Activated T-cell treated with anti-CD3 and anti-CD28 coated beads, Interleukin-2, amount 50 U/mL, for 72 hours (primary cell): ENCODE measurements at places on chromosomes 1 and 21. TPM values are rescaled to one million over a fixed set of nuclear protein-coding genes. Genes with fewer than 3 reads are reported as not detected.
A peak's percentile ranks its signal among the peaks of the same experiment; 100 is the strongest.

GRCh38 chr1:101166583-101167120 lies 70.2 kb upstream of the S1PR1 start:
- no peak for DNase-seq

DNA sequence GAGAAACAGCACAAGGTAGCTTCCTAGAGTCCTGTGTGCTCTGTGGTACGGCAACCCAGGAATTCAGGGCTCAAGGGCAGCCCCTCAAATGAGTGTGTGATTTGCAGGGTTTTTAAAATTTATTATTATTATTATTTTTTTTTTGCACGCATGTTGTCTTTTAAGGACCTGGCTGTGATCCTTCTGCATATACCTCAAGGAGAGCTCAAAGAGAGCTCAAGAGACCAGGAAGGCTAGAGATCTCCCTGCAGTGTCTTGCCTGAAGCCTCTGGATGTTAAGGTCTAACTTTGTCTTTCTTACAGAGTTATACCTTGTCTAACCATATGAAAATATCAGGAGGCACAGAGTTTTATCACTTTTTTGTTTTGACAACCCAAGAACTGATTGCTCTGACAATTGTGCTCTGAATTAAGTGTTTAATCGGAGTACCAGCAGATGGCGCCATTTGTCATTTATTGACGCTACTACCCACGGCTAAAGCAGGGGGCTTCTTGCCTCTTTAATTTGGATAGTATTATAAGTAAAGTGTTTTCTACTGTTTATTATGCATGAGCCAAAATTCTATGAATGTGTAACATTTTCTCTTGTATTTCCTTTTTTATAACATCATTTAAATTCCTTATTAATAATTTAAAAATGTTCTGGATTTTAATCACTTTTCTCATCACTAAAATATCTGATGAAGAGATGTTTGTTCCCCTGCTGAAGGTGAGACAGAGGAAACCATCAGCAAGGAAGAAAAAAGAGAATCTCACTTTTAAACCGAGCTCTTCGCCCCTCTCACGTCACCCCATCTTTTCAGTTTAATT lies 35.8 kb upstream of the LMO4 start:
- peak; percentile 59 for DNase-seq

DNA sequence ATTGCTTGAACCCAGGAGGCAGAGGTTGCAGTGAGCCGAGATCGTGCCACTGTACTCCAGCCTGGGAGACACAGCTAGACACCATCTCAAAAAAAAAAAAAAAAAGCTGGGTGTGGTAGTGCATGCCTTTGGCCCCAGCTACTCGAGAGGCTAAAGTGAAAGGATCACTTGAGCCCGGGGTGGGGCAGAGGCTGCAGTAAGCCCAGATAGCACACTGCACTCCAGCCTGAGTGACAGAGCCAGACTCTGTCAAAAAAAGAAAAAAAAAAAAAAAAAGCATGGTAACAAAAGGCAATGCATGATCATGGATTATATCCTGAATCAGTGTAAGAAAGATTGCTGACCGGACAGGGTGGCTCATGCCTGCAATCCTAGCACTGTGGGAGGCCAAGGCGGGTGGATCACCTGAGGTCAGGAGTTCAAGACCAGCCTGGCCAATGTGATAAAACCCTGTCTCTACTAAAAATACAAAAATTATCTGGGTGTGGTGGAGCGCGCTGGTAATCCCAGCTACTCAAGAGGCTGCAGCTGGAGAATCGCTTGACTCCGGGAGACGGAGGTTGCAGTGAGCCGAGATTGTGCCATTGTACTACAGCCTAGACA lies 76.3 kb downstream of the RUSC1 start:
- no peak for DNase-seq

- DNase-seq, result no peak
Observed at GRCh38 chr1:184641894-184642293, 112.8 kb downstream of the EDEM3 start.

GRCh38 chr1:112527266-112528010 lies 18.7 kb downstream of the WNT2B start:
- DNase-seq, result no peak

DNA sequence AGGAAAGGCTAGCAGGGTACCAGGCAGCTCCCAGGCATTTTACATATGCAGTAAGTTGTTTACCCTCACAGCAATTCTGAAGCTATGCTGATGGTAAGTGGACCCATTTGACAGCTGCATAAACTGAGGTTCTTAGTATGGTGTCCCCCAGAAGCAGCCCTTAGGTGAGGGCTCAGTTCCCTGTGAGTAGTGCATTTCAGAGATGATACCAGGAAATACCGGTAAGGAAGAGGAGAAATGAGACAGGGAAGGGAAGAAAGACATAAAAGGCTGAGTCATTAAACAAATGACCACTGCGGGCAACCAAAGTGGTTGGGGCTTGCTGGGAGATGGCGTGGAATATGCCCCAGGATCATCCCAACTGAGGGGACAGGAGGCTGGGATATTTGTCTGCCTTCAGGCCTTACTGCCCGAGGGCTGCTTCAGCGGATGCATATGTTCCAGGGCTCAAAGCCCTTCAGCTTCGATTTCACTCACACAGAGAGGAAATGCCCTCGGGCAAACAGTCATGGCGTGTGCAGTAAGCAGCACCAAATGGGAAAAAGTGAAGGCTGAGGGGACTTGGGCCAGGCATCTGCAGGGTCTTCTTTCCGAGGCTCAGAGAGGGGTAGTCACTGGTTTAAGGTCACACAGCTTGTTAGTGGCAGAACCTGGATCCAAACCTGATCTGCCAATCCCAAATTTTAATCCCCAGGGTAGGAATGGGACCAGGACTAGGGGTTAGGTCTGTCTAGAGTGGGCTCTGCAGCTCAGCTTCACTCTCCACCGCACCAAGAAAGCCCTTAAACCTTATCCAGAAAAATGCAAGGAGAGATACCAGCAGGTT lies 133.7 kb upstream of the RUNX3 start:
- no peak for DNase-seq

- no peak for DNase-seq
Observed at GRCh38 chr1:82284213-82284612, 483.5 kb downstream of the ADGRL2 start.

GRCh38 chr1:33298623-33299277 lies 22.1 kb downstream of the A3GALT2 start:
- DNase-seq, result peak; percentile 67

DNA sequence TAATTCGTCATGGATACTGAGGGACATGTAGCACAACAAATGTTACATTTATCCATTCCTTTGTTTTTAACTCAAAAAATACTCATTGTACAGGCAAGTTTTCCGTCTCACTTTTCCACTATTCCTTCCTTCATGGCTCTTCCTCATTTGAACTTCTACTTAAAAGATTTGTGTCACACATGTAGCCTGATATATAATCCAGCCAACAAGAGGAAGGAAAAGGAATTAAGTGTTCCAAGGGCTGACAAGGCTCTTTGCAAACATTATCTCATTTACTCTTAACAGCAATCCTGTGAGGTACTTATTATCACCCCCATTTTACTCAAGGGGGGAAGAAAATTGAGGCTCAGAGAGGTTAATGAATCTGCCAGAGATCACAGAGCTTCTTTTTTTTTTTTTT lies 22.9 kb downstream of the CD244 start:
- no peak for DNase-seq

- no peak for DNase-seq
Observed at GRCh38 chr1:234756066-234756774, 146.2 kb upstream of the IRF2BP2 start.

DNA sequence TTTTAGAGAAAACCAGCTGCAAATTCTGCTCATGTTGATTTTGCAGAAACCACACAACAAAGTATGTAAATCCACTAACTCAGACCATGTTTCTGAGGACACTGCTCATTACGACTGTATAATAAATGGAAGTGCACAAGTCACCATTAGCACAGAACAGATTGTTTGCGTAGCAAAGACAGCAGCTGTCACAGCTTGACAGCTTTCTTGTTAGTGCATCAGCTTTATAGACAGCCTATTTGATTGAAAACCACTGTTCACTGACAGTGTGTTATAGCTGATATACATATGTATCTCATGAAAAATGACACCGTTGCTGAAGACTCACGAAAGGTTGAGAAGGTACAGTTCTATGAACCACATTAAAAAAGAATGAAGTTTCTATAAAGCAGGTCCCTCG lies 560.2 kb upstream of the ZRANB2 start:
- no peak for DNase-seq

DNA sequence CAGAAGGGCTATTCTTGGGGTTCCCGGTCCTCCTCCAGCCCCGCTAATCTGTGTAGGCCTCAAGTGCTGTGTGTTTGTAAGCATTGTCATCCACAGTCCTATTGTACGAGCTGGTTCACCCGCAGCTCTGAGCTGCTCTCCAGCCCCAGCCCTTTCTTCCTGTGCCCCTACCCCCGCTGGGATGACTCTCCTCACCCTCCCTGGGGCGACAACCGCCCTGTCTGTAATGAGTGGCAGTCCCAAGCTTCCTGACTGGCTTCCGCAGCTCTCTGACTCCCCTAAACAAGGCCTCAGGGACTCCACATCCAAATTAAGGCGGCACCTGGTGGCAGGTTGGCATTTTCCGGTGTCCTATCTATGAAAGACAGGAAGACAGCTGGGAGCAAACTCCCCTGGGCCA lies 45.8 kb downstream of the TFF3 start:
- DNase-seq, result no peak

GRCh38 chr1:210523830-210524229 lies 195.1 kb downstream of the HHAT start:
- no peak for DNase-seq

DNA sequence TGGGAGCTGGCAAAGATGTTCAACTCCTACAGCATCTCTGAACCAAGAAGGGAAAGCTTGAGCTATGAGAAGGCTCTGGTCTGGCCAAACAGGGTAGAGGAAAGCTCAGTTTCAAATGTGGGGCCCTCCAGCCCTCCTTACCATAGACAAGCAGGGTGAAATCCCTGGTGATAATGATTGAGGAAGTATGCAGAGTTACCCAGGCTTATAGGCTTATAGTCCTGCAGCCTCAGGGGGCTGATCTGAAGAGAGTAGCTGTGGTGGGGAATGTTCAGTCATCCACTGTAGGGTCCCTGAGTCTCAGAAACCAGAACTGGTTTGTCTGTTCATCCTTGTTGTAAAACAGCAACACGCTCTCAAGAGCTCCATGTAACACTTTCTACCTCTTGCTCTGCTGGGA lies 19.8 kb upstream of the LY9 start:
- DNase-seq, result no peak

- no peak for DNase-seq
Observed at GRCh38 chr1:17162941-17163340, 42.0 kb upstream of the PADI1 start.

- peak; percentile 23 for DNase-seq
Observed at GRCh38 chr1:234315588-234315987, 57.7 kb upstream of the COA6 start.

DNA sequence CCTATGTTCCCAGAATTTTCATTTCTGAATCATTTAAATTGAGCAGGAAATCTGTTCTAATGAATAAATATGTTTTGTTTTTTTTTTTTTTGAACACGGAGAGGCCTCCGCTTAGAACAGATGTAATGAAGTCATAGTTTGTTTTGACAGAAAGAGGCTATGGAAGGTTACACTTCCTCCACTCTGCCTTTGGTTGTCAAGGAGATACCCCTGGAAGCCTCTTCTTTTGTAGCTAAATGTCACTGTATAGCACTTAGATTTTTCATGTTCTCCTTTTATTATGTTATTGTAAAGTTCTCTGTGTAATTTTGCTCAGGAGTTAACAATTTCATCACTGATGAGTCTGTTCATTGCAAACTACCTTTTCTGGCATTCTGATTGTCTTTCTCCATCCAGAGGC lies 22.7 kb upstream of the GNG12 start:
- no peak for DNase-seq

DNA sequence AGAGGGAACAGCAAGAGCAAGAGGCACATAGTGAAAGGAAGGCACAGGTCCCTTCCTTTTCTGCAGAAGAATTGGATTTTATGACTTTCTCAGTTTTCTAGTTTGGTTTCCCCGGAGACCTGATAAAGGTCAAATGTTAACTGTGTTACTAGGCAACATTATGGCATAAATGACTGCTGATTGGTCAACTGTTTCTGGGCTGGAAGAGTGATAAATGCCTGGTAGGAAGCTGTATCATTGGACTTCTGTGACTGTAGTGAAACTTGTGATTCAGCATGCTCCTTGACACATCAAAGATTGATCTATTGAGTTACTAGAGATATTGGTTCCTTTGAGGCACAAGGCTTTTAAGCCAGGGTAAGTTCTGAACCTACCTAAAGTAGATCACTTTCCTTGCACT lies 55.7 kb downstream of the LRRC8C start:
- no peak for DNase-seq

DNA sequence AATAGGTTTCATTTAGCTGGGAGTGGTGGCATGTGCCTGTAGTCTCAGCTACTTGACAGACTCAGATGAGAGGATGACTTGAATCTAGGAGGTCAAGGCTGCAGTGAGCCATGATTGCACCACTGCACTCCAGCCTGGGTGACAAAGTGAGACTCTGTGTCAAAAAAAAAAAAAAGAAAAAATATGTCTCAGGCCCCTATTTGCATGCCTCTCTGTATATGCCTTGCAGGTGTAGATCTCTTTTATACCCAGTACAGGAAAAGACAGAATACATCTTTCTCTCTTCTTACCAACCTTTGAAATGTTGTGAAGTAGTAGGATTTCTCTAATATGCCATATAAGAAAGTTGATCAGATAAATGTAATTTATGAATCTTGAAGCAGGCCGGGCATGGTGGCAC lies 6.4 kb downstream of the CNR2 start:
- DNase-seq, result no peak

DNA sequence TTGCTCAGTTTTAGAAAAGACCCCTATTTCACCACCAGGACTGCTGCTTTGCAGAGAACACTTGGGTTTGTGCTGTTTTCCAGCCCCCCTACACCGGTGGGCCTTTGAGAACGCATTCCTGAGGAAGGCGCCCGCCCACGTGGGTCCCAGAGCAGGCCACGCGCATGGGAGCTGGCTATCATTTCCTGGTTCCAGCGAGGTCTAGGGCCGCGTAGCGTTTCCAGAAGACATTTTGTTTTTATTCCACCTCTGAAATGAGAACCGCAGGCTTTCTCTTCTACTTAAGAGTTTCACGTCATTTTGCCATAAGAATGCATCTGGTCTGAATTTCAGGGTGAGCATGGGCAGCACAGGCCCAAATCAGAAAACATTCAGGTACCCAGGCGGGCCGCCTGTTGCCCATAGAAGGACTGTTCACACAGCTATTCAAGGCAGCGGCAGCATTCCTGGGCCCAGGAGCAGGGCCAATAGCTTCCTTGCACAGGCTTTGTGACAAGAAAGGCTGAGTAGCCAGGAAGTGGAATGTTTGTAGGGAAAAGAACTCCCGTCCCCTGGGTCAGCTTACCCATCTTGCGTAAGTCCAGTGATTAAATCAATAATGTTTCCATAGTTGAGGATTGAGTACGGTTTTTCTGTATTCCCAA lies 1.4 kb upstream of the KLHL21 start:
- DNase-seq, result no peak

GRCh38 chr1:54838565-54839180 lies 37.5 kb upstream of the TTC22 start:
- no peak for DNase-seq

GRCh38 chr1:231338270-231339128 lies at the start of gene SPRTN:
Gene SPRTN (plus strand): TSS chr1:231338293. CDS start chr1:231338384, 91 bp downstream.
- DNase-seq, result no peak

The FAM43B gene
- total RNA-seq, result not detected

The TSPAN1 gene
- 0.30 TPM for total RNA-seq

The SAMD11 gene
- 0.17 TPM for total RNA-seq

The BSDC1 gene
- 50.6 TPM for total RNA-seq

The CD5L gene
- not detected for total RNA-seq

The ANKRD35 gene
- 0.39 TPM for total RNA-seq

The CYP4A11 gene
- total RNA-seq, result not detected

The FAAH gene
- 5.1 TPM for total RNA-seq

The ADGRB2 gene
- 1.0 TPM for total RNA-seq

The DFFB gene
- total RNA-seq, result 8.6 TPM

The CELSR2 gene
- 2.5 TPM for total RNA-seq

The TDRD5 gene
- not detected for total RNA-seq

The S100A3 gene
- not detected for total RNA-seq

The TINAGL1 gene
- total RNA-seq, result not detected

The SNRPE gene
- 160 TPM for total RNA-seq

The AIRE gene
- total RNA-seq, result not detected
